ENCODE measurements at places on chromosomes 3 and 15.

DNA sequence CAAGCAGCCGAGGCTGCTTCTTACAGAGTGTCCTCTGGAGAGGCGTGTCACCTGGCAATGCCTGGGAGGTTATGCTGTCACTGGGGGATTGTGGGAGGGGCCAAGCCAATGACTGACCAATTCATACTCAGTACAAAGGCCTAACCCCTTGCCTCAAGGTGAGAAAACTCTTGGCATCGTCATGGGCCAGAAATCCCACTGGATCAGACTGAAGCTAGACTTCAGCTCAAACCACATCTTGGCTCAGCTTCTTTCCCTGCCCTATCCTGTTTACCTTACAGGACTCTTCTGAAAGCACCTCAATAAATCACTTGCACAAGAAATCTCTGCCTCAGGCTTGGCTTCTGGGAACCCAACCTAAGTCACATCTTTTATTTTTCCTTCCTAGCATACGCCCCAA lies 9.5 kb downstream of the ANAPC13 start:
- DNase-seq, result no peak

DNA sequence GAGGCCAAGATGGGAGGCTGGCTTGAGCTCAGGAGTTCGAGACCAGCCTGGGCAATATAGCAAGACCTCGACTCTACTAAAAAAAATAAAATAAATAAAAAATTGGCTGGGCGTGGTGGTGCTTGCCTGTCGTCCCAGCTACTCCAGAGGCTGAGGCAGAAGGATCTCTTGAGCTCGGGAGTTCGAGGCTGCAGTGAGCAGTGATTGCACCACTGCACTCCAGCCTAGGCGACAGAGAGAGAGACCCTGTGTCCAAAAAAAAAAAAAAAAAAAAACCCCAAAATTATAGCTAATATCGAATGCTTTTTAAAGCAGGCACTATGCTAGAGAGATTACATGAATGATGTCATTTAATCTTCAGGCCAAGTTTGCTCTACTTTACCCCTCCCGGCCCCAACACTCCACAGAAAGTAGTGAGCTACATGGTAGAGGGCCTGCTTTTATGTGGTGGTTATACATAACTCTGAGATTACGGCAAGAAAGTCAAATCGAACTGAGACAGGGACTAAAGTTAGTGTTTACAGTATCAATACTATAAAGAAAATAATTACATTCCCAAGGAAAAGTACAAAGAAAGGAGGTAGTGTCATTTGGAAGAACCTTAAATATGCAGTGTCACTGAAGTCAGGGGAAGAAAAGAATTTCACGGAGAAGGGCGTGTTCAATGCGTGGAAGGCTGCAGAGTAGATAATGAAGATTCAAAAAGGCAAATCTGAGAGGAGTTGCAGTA lies 1.1 kb downstream of the ADPGK start:
- DNase-seq, result no peak

DNA sequence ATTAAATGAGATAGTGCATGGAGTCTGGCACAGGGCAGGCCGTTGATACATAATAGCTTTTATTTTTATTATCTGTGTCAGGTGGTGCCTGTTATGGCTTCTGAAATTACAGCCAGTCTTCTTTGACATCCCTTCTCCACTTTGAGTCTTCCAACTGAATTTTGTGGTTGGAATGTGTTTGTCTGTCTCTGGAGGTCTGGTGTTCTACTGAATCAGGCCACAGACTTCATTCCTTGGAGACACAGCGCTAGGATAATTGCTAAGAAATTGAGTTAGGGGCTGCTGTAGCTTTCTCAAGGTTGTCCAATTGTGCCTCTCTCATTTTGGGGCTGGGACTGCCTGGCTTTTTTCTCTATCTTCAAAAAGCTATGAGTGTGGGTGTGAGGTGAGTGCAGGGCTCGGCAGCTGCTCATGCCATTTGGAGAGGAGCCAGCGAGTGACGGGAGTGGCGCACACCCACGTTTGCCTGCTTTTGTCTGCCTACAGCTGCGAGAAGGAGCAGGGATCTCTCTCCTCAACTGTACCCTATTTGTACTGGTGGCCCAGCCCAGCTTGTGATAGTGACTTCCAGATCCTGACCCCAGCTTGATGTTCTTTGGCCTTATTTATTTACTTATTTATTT lies 49.8 kb upstream of the SYN2 start:
- no peak for DNase-seq

DNA sequence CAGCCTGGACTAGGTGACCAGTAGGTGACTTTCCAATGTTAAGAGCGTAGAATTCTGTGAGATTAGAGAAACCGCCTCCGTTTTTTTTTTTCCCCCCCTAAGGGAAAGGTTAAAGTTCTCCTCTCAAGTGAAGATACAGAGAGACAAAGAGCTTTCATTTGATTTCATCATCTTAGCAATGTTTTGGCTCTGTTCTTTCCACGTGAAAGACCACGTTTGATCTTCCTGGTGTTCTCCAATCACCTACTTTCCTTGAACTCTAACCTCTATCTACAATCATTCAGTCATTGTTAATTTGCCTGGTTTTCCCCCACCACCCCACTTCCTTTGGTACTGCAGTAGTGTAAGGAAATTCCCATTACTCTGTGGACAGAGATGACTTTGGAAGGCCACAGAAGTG lies 36.9 kb upstream of the CLRN1 start:
- no peak for DNase-seq

DNA sequence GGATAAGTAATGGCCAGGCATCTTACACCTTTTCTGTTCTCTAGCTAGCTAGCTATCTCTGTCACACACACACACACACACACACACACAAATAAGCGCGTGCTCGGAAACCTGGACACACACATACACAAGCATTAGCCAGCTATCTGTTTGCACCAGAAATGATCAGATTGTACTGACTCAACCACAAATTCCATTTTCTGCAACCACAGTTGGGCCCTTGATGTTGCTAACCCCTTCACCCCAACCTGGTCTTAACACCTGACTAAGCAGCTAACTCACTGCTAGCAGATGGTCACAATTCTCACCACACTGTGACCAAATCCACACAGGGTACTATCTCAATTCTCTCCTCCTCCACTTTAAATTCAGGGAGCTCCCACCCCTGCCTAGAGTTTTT lies 183.0 kb upstream of the THBS1 start:
- DNase-seq, result no peak
